Frontal cortex (tissue), 4 donors: ENCODE measurements at places on chromosomes 12 and 14.

GRCh38 chr12:53047221-53048032, 2.4 kb upstream of the TNS2 start:
- peak; percentile 88 for DNase-seq

GRCh38 chr12:48122065-48122834, 3.1 kb downstream of the PFKM start:
- no peak for DNase-seq

- no peak for DNase-seq
These were observed 10.1 kb upstream of the CEBPE start for GRCh38 chr14:23128969-23129758.

- no peak for DNase-seq
These were observed 1.7 kb downstream of the ARHGAP5 start for GRCh38 chr14:32078858-32079216.

DNA sequence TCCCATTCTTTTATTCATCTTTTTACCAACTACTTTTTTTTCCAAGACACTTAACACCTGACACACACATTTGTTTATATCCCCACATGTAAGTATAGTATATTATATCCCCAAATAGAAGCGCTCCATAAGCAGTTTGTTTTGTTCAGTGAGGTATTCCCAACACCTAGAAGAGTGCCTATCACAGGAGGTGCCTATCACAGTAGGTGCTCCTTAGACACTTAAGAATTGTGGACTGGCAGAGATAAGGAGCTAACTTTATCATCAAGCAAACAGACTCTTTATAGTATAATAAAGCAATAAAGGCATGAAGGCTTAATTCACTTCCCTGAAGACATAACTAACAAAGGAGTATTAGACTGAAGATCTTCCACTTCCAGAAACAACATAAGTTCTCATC, 29.1 kb downstream of the OSBPL8 start:
- no peak for DNase-seq

- DNase-seq = no peak
These were observed 70.7 kb downstream of the AACS start for GRCh38 chr12:125135906-125136305.

GRCh38 chr12:60042835-60043234, 447.0 kb downstream of the SLC16A7 start:
- DNase-seq = no peak

GRCh38 chr12:49808686-49809380, 19.4 kb downstream of the NCKAP5L start:
- no peak for DNase-seq

- DNase-seq = no peak
These were observed 211.0 kb upstream of the NUDT4 start for GRCh38 chr12:93166541-93167307.

- DNase-seq = no peak
These were observed 132.1 kb downstream of the DICER1 start for GRCh38 chr14:95025218-95025617.

DNA sequence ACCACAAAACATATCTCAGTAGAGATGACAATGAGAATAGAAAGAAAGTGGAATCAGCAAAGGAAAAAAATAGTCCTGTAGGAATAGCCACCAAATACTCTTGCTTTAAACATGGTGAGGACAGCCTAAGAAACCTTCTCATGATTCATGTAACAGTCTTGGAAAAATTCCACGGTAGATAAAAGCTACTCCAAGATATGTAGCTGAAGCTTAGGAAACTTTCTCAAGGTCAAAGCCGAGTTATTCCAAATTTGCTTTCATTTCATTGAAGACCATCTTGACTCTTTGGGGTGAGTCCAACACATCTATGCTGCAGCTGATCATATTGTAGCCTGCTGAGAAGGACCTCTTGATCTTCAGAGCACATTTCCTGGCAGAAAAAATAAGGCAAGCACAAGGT, 157.6 kb downstream of the PAH start:
- DNase-seq = no peak

DNA sequence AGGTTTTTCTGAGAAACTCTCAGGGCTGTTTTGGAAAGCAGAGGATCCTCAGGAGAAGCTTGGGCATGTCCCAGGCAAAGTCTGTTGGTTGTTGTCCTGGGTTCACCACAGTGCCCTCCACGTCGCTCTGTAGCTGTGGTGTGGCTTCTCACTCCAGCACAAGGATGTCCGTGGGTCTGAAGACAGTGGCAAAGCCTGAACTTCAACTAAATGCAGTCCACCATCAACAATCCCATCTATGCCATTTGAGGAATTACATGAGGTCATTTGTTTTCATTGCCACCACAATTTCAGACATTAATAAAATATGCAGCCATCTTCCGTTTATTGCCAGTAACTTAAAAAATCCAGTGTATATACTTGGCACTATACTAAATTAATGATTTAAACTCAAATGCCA, 272.1 kb downstream of the LRIG3 start:
- DNase-seq = no peak

- no peak for DNase-seq
These were observed 25.7 kb downstream of the TBC1D15 start for GRCh38 chr12:71865166-71865713.

- DNase-seq = no peak
These were observed 18.0 kb upstream of the MYO1H start for GRCh38 chr12:109329686-109330085.

- DNase-seq = no peak
These were observed 24.6 kb upstream of the LTBP2 start for GRCh38 chr14:74636424-74637177.

DNA sequence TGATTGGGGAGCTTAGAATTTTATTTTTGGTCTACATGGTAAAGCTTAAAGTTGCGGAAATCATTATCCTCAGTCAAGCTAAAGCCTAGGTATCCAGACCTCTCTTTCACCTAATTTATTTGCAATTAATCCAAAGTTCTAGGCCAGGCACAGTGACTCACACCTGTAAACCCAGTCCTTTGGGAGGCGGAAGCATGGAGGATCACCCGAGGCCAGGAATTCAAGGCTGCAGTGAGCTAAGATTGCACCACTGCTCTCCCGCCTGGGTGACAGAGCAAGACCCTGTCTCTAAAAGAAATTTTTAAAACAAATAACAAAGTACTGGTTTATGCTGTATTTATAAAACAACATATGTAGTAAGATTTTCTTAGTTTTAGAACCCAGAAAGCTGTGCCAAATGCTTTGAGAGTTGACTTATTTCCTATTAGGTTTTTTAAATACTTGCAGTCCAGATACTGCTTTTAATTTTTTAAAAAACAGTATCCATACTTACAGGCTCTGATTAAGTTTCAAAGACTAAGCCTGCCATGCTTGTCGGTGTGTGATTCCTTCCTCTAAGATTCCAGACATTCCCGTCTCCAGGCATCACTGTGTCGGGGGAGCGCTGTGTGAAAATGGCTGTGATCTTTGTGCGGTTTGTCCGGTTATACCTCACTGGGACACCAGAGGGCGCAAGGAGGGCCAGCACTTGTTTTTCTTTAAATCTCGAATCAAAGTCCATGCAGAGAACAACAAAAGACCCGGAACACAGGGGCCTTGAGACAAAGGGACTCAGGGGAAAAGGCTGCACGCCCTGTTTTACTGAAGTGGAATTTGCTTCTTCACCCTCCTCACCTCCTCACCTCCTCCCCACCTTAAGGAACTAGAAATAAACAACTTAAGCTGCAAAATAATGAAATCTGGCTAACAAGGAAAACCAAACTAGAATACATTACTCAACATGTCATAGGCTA, 24.6 kb upstream of the TMPO start:
- peak; percentile 33 for DNase-seq

DNA sequence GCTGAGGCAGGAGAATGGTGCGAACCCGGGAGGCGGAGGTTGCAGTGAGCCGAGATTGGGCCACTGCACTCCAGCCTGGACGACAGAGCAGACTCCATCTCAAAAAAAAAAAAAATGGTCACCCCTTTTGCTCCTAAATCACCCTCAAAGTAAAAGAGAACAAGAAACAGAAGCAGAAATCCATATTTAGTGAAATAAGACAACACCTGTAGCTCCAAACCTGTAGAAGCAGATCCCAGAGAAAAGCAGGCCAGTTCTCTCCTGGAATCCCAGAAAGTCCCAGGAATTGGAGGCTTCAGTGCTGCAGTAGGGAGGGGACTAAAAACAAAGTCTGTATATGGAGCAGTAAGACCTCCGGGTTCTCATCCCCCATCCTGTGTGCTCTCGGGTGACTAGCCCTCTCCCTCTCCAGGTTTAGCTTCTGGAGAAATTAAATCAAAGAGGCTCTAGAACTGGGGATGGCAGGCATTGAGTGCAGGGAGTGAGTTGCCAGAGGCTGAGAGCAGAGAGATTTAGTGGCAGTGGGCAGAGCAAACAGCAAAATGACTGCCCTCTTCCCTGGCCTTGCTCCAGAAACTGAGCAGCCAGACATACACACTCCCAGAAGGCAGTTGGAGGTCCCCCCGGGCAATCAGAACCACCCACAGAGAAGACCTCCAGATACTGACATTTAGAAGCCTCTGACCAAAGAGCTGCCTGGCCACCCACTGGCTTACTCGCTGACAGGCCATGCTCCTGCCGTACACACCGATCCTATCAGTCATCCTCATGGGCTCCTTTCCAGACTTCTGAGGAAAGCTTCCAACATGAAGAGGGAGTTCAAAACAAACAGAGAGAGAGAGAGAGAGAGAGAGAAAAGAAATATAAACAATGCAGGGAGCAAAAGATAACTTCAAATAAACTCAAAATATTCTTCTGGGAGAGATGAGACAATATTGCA, 6.3 kb upstream of the MLXIP start:
- DNase-seq = no peak

DNA sequence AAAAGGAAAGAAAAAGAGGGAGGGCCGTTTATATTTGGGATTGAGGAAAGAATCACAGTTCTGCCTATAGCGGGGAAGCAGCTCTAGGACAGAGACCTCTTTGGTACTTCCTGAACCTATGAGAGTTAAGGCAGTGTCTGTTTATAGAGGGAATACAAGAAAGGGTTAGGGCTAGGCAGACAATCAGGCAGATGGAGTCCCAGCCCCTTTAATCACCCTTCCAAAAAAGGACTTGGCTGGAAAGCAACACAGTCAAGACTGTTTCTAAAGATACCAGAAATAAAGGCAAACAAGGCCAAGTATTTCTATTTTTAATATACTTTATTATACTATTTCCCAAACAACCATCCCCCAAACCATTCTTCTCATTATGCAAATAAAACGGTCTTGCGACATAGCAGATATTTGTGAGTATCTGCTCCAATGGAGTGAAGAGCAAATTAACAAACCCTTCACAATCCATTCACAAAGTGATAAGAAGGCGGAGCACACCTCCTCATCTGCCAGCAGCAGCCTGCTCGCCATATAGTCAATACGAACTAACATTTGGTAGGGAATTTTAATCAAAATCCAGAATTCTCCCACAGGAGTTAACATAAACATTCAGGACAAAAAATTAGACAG, 697 bp upstream of the GRIP1 start:
- no peak for DNase-seq

DNA sequence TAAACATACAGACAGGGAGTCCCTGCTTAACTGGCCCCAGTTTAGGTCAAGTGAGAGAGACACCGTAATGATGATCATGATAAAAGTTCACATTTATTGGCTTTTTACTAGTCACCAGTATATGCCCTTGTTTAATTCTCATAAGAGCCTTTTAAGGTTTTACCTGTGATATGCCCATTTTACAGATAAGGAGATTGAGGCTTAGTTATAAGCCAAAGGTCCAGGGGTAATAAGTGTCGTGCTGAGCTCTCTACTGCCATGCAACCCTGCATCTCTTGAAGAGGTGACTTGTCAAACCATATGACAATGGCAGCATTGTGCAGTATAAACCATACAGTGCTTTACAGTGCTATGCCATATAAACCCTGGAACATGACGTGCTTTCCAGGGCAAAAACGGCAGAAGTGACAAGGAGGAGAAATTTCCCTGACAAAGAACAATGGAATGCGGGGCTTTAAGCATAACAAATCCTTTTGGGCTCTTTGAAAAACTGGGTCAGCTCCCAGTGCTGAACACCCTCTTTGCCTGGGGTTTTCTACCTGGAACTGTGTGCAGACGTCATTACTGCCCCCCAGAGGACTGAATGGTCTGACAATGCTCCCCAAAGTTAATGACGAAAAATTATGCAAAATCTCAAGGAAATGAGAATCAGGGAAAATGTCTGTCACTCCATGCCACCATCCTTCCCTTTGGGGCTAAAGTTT, 59.7 kb upstream of the C14orf132 start:
- DNase-seq = no peak

- no peak for DNase-seq
These were observed 14.8 kb downstream of the GPR19 start for GRCh38 chr12:12681061-12681765.

DNA sequence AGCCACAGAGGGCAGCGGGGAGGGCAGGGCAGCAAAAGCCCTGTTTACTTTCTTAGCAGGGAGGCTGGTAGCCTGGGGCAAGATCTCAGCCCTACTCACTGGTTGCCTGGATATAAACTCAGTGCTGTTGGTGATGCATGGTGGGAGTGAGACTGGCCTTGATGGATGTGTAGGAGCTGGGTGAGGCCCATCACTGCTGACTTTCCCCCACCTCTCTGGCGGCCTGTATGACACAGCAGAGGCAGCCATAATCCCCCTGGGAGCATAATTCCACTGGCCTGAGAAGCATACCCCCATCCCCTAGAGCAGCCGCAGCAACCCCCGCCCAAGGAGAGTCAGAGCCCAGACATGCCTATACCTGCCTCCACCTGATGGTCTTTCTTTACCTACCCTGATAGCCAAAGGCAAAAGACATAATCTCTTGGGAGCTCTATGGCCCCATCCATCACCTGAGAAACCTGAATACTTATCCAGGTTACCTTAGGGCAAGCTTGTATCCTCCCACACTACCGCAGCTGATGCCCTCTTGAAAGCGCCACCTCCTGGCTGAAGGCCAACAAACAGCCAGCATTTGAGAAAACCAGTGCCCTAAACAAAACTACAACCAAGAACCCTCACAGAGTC, 59.3 kb downstream of the DNAI7 start:
- no peak for DNase-seq

DNA sequence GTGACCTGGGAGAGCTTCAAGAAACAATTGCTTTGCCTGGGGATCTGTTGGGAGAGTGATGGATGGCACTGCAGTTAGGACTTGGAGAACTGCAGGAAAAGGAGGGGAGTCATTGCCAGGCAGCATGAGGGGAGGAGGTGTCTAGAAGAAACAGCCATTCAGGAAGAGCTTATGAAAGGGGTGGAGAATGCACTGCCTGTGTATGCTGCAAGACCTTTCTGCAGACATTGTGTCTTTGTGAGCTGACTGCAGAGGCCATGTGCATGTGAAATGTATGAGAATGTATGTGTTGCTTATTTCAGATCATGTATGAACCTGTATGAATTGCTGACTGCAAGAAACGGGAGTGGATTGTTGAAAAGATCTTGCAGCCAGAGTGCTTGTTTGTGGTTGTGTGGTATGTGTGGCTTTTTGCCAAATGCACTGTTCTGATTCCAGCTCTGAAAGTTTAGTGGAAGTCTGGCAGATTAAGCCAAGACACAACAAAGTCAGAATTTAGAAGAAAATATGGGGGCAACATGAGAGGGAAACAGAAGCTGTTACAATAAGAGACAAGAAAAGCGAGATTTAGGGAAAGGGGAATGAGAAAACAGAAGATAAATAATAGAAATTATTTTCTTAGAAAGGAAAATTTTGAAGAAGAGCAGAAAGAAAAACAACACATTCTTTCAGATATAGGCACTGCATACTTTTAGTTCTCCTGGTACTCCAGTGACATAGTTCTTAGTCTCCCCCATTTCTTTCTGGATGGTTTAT, 9.8 kb upstream of the RIMKLB start:
- peak; percentile 42 for DNase-seq

GRCh38 chr12:107478881-107479280, 206.7 kb upstream of the PWP1 start:
- no peak for DNase-seq
